ENCODE measurements at places on chromosomes 1 and 21.

GRCh38 chr1:27634985-27635367 is at the start of gene FGR:
FGR (minus strand) TSS chr1:27635185; CDS start chr1:27623916, 11,269 bp downstream.
- DNase-seq = no peak

DNA sequence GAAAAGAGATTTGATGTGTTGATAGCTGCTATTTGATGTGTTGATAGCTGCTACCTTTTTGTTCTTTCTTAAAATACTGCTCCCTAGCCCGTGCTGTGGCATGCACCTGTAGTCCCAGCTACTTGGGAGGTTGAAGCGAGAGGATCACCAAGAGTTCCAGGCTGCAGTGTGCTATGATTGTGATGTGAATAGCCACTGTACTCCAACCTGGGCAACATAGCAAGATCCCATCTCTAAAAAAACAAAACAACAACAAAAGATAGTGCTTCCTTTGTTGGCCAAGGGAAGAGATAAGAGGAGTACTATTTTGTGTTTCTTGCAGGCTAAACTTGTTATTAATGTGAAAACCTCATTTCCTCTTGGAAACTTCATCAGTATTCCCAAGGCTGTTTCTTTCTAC is 6.1 kb downstream of the GPSM2 start:
- DNase-seq = no peak

GRCh38 chr1:77282866-77283539 is 1.2 kb downstream of the AK5 start:
- DNase-seq = peak; percentile 33

DNA sequence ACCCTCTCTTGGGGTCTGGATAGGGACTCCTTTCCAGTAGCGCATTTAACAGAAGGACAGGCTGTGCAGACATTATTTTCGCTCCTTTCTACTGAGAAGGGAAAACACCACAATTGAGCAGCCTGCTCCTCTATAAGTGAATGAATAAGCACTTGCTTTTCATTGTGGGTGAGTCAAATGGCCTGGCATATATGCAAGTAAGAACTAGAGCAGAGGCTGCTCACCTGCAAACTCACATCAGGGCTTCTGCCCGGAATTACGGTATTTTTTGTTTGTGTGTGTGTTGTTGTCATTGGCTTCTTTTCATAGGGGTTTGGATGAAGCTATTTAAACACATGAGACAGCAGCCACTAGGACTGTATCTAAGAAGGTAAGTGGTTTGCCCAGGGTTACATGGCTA is 200.1 kb upstream of the CAMK1G start:
- no peak for DNase-seq

GRCh38 chr1:226268421-226269124 is 40.4 kb downstream of the LIN9 start:
- DNase-seq = no peak

DNA sequence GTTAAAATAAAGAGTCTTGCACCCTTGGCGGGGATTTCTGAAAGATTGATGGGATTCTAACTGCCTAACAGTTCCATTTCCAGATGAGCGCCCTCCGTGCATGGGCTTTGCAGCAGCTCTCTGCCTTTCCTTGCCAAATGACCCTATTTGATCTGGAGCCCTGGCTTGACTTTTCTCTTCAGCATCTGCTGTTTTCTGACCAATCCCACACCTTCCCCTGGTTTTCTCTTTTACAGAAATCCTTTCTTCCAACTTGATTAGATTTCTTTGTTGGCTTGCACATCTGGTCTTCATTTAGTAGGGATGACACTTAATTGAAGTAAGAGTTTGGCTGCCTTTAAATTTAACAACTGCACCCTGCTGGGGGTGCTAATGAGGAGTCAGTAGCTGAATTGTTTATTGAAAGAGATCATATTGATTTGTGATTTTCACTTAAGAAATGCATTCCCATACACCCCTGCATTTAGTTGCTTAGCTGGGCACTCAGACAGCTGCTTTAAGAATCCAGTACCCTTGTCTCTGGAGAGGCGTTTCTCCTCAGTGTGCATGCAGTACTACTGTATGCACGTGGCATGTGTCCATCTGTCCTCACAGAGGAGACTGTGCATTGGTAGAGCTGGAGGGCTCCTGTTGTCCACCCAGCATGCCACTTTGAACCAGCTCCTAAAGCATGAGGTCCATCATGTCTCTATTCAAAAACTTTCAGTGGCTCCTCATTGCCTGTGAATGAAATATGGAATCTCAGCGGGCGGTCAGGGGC is 99.7 kb downstream of the NOS1AP start:
- DNase-seq = no peak

- DNase-seq = no peak
These were observed 135.7 kb downstream of the ROR1 start for GRCh38 chr1:63909526-63909925.

GRCh38 chr1:170716835-170717429 is 53.0 kb downstream of the PRRX1 start:
- DNase-seq = no peak

- no peak for DNase-seq
These were observed 188.3 kb upstream of the MAP1LC3C start for GRCh38 chr1:242187171-242187570.

GRCh38 chr1:2556678-2557481 is 709 bp downstream of the TNFRSF14 start:
- no peak for DNase-seq

- no peak for DNase-seq
These were observed 52.0 kb downstream of the LAMC2 start for GRCh38 chr1:183238071-183238470.

DNA sequence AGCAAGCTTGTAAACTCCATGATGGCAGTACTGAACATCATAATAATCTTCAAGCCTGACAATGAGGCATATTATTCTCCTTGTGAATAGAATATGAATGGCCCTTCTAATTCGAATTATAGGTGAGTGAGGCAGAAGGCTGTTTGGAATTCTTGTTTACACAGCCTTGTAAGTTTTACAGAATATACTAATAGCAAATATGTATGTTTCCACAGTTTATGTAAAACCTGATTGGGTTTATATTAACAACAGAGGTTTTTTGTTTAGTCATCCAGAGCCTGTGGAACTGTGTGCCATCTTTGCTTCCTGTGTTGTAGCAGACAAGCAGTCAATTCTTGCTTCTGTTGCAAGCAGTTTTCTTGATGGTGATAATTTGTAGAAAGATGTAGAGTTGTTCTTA is 8.0 kb downstream of the OSBPL9 start:
- DNase-seq = no peak

DNA sequence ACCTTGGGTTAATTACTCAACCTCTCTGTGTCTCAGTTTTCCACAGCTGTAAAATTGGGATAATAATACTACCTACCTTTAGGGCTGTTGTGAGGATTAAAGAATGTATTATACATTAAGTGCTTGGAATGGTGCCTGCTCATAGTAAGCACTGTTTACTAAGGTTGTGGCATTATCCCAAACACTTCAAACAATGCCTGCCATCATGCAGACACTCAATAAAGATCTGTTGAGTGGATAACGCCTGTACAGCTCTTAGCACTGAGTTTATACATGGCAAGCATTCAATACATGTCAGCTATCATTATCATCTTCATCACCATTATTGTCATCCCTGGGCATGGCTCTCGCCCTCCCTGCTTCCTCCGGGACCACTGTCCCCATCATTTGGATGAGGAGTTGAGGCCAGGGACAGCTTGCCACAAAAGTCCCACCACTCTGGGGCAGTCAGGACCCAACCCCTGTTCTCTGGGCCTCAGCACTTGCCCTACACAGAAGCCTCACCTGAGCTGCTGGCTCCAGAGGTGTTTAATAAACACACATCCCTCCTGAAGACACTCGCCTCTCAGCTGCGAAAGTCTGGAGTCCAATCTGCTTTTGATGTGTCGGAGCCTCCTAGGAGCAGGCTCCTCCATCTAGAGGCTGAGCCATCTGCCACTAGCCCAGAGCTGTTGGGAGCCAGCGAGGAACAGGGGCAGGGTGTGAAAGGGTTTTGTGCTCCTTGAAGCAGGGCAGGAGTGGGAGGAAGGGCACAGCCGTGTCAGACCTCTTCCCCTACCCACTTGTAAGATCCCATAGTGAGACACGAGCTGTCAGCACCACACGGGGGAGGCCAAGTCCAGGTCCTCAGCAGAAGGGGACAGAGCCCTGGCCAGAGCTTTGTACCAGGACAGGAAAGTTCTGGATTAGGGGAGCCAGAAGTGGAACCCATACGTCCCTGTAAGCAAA is 80.9 kb upstream of the ZC3H12A start:
- no peak for DNase-seq

DNA sequence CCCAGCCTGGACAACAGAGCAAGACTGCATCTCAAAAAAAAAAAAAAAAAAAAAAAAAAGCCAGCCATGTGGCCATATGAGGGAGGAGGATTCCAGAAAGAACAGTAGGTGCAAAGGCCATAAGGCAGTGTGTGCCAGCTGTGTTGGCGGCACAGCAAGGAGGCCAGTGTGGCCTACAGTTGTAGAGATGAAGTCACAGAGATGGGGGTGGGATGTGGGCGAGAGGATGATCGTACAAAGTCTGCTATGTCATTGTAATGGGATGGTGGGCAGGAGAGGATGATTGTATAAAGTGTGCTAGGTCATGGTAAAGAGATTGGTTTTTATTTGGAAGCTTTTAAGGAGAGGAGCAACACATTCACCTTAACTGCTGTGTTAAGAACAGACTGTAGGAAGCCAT is 9.8 kb upstream of the CR1 start:
- no peak for DNase-seq

GRCh38 chr1:55679971-55680370 is 464.8 kb upstream of the USP24 start:
- no peak for DNase-seq

DNA sequence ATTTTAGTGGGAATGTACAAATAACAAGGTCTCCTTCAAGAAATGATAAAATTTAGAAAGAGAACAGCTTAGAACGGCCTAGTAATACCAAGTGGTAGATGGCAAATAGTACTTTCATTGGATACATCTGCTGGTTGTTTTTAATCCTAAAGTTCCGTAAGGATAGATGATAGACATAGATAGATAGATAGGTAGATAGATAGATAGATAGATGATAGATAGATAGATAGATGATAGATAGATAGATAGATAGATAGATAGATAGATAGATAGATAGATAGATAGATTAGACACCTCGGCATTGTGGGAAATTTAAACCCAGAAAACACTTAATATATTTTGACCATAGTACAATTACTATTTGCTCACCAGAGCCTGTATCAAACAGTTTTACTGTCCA is 288.5 kb downstream of the TPR start:
- DNase-seq = no peak

DNA sequence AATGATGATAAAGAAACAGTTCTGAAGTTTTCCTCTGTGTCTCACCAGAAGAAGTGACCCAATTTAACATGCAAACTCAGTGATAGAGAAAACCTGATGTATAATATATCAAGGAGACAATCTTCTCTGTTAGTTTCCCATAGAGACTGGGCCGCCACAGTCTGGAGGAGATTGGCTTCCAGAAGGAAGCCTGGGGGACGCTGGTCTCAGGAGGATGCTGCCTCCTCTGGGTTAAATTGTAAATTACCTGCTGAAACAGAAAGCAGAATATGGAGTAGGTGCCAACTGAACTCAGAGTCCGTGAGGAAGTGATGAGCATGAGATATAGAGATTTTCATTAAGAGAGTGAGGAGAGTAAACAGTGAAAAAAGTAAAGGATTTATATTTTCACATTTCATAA is 15.8 kb downstream of the OR14I1 start:
- no peak for DNase-seq

GRCh38 chr1:173223031-173223380 is 15.9 kb upstream of the TNFSF4 start:
- DNase-seq = no peak

DNA sequence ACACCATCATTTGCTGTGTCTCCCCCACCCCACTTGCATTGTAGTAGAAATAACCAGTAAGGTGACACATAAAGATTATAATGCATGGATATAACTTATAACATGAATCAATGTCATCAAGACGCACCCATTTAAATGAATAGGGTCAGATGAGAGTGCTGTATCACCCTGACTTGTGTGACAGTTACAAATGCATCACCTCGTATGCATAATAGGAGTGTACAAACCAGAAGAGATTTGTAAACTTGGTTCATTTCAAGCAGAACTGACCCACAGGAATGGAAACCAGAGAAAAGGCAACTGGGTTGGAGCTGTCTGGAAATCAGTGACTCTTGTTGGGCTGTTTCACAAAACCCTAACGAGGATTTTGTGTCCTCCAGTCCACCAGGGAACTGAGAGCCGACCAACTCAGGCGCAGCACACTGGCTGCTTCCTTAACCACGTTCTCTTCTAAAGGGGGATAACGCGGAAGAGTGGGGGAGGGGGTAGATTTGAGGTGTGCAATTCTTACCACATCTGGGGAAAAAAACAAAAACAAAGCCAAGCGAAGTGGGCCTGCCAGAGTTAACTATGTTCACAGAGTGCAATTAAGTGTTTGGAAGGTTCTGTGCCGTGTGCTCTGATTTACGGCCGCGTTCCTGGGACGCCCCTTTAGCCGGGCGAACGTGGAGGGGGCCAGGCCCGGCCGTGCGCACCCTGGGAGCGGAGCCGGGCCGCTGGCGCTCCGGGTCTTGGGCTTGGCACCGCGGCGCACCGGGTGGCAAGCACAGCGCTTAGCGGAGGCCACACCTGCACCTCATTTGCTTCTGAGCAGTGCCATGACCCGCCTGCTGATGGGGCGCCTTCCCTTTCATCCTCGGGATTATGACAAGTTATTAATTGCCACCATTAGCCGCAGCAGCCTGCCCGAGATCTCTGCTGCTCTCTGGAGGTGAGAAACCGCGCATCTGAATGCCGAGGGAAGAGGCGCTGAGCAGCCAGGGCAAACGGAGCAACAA is 248.8 kb upstream of the FOXD3 start:
- DNase-seq = no peak

DNA sequence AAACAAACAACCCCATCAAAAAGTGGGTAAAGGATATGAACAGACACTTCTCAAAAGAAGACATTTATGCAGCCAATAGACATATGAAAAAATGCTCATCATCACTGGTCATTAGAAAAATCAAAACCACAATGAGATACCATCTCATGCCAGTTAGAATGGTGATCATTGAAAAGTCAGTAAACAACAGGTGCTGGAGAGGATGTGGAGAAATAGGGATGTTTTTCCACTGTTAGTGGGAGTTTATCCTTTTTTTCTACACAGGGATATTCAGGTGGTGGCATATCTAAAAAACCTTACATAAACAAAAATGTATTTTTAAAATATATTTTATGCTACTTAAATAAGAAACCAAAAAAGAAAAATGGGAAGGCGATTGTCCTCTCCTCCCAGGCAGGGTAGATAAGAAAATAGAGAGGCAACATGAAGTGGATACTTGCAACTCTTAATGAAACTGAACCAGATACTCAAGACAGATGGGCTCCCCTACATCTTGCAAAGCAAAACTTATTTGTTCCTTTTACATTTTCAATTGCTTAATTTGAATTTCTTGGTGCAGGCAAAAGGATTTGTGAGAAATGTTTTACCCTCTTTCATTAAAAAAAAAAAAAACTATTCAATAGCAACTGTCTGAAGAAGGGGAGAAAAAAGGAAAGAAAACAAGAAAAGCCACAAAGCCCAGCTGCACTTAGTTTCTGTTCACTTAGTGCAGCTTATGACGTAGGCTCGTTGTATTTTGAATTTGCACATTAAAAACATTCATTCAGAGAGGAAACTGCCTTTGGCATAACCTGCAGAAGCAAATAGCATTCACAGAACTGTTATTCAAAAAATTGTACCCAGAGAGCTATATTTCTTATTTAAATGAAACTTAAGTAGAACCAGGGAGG is 36.9 kb upstream of the RGS1 start:
- no peak for DNase-seq

Data from activated CD8-positive, alpha-beta memory T cell treated with anti-CD3 and anti-CD28 coated beads, Interleukin-2, amount 50 U/mL, for 4 hours (primary cell).